Activated CD4-positive, alpha-beta T cell treated with anti-CD3 and anti-CD28 coated beads for 4 hours (primary cell): ENCODE measurements at places on chromosomes 4 and X.

- DNase-seq, result no peak
These were observed 42.1 kb downstream of the VAMP7 start for GRCh38 chrX:155923200-155923599.

DNA sequence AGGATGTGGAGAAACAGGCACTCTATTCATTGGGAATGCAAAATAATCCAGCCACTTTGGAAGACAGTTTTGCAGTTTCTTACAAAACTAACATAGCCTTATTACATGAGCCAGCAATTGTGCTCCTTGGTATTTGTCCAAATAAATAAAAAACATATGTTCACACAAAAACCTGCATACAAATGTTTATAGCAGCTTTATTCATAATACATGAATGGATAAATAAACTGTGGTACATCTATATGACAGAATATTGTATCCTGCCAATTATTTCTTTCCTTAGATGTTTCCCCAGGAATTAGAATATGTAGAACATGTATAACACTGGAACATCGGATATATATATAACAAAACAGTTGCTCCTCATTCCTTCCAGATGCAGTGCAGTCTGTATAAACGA is 57.7 kb upstream of the VEGFC start:
- no peak for DNase-seq

DNA sequence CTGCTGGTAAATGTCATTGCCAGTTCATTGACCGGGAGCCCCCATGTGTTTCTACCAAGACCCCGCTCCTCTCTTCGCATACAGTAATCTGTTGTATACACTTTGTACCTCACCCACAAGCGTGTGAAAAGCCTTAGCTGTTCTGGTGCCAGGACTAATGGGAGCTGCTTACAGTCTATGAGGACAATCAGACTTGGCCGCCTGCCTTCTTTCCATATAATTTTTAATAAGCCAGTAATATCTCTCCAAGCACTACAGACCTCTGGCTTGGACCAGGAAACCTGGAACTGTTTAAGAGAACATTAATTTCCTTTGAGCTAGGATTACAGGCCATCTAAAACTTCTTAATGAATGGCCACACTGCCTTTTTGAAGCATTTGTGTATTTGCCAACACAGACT is 149.7 kb upstream of the MSX1 start:
- no peak for DNase-seq

DNA sequence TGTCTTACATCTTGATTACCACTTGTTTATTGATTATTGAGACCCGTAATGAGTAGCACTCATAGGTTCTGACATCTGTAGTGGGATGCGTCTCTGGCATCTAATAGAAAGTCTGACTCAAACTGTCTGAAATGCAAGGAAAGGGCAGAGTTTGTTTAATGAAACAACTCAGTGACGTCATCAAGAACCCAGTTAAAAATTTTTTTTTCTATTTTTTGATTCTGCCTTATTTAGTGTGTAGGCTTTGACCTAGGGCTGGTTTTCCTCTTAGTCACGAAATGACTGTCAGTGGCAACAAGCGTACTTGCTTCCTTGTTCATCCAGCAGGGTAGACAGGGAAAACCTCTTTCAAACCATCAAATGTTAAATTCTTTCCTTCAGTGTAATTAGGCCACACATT is 3.1 kb upstream of the CDKL5 start:
- DNase-seq, result no peak

DNA sequence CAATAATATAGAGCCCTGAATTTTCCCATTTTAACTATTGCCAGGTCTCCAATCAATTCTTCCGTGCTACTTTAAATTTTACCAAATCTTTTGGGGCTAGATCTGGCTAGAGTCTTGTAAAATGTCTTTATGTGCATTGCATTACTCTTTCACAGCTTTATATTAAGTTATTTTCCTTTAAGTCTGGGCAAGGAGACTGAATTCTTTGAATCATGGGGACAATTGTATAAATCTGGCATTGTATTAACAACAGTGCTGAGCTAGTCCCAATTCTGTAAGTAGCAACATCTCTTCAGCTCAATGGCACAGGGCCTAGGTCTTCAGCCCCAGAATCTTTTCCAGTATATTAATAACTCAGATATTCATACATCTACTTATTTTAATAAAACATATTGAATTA is 1080.4 kb upstream of the INTU start:
- DNase-seq, result no peak

DNA sequence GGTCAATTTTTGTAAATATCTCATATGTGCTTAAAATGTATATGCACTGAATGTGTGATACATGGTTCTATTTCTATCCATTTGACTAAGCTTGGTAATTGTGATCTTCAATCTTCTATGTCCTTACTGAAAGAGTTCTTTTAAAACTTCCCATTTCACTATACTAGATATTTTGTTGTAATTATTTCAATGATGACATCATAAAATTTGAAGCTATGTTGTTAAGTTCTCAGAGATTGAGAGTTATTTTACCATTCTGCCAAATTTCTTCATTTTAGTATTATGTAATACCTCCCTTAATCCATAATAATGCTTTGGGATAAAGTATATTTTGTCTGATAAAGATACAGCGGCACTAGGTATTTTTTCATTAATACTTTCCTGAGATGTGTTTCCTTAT is 1307.3 kb downstream of the RPA4 start:
- DNase-seq, result no peak

DNA sequence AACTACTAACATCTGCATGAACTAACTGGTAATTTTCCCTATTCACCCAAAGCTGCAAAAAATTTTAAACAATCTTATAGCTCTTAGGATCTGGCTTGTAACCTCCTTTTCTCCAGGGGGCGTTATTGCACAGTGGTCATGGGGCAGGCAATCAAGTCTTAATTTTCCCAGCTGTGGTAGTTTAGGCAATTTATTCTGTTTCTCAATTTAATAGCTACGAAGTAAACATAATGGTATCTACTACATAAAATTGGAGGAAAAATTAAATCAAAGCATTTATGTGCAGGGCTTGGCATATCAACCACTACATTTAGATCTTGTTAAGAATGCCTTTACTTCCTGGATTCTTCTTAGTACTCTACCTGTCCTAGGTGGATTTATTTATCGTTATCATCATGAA is 137.4 kb upstream of the GUCY1A1 start:
- DNase-seq, result no peak

- no peak for DNase-seq
These were observed 27.7 kb downstream of the CHST7 start for GRCh38 chrX:46601283-46601682.

DNA sequence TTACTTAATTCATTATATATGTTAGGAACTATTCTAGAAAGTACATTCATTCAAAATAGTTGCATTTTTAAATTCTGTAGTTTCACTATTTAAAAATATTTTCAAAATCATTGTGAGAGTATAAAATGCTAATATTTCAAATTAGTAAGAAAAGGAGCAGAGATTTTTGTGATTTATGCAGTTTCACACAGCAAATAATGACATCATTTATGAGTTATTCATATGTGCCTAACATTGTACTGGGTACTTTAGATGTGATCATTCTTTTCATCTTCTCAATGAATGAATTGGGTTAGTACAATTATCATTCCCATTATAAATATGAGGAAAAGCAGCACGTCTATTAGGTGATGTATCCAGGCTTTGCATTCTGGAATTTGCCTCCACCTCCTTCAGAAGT is 1451.0 kb upstream of the IGFBP7 start:
- no peak for DNase-seq

- DNase-seq, result no peak
These were observed 168.4 kb upstream of the WDR1 start for GRCh38 chr4:10285028-10285427.

- no peak for DNase-seq
These were observed 73.6 kb upstream of the DHX15 start for GRCh38 chr4:24657768-24658617.

GRCh38 chr4:81628489-81628888 is 156.8 kb upstream of the RASGEF1B start:
- no peak for DNase-seq

GRCh38 chr4:84800256-84800655 is 166.2 kb downstream of the WDFY3 start:
- no peak for DNase-seq

- DNase-seq, result no peak
These were observed 59.2 kb downstream of the CPZ start for GRCh38 chr4:8651661-8652180.

GRCh38 chrX:15464704-15465103 is 28.4 kb downstream of the PIR start:
- no peak for DNase-seq

DNA sequence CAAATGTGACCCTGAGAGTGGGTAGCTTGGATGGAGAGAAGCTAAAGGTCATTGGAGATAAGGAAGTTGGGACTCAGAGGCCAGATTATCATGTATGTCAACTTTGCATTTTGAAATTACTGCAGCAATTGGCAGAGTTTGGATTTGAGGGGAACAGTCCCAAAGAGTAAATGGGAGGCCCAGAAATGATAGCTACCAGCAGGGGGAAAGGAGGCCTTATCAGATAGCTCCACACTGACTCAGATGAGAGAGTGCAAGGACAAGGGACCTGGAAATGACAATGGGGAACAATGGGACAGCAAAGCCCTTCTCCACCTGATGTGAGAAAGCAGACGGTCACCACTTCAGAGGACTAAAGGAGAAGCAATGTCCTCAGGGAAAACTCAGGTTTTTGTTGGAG is 201.5 kb upstream of the JADE1 start:
- no peak for DNase-seq

- no peak for DNase-seq
These were observed 14.0 kb downstream of the APLN start for GRCh38 chrX:129640737-129641136.
